ENCODE measurements at places on chromosomes 12 and 14.

GRCh38 chr12:122795807-122796206 is 21.4 kb downstream of the CCDC62 start:
- no peak for DNase-seq

- DNase-seq = no peak
These were observed 30.6 kb downstream of the CMKLR1 start for GRCh38 chr12:108308395-108309085.

DNA sequence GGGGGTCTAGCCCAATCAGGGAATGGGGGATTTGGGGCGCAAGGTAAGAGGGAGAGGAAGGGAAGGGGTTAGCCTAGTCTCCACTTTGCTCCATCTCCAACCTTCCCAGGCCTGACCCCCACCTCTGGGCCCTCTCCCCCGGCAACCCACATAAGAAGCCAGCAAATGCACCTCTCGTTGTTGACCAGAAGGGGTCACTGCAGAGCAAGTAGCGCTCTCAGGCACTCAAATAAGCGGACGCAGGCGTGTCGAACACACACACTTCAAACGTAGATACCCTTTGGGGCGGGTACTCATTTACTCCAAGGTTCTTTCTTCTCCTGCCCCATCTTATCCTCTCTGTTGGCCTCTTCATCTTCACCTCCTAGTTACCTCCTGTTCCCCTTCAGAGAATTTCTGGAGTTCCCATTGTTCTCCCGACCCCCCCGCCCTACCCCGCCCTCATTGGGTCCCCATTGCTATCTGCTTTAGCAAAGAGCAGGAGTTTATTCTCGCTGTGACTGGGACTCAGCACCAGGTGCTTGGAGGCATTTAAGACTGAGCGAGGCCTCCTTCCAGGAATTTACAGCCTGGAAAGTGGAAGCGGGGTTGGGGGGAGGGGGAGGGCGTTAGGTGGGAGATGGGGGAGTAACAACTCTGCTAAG is 1.5 kb upstream of the SRRM4 start:
- peak; percentile 62 for DNase-seq

- no peak for DNase-seq
These were observed 61.1 kb downstream of the MYRFL start for GRCh38 chr12:69886109-69886508.

- no peak for DNase-seq
These were observed 178.1 kb downstream of the ACSS3 start for GRCh38 chr12:81255947-81256346.

- DNase-seq = no peak
These were observed 104.4 kb upstream of the RFLNA start for GRCh38 chr12:124190312-124191023.

GRCh38 chr12:113231235-113232088 is 10.2 kb downstream of the TPCN1 start:
- DNase-seq = no peak

GRCh38 chr14:75717729-75718128 is 56.7 kb downstream of the TTLL5 start:
- no peak for DNase-seq

GRCh38 chr12:53217051-53217930 is 10.2 kb upstream of the ITGB7 start:
- DNase-seq = no peak

- DNase-seq = no peak
These were observed 88.9 kb downstream of the TXNDC16 start for GRCh38 chr14:52463375-52463774.

All from Jurkat, Clone E6-1 (cell line).